Fibroblast of upper back skin (primary cell): ENCODE measurements at places on chromosomes 12 and 14.

DNA sequence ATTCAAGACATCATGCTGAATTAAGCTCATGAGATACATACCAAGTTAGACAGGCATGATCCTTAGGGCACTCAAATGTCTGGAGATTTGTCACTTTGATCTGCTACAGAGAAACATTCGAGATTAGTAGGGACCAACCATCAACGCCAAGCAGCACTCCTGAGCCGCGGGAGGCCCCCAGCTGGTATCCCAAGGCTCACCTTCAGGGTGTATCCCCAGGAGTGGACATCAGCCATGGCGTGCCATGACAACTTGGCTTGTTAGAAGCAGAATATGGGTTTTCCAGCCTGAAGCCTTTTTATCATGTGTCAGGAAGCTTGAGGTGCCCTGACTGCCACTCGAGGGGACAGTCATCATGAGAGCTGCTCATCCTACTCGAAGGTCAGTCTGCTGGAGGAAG lies 39.1 kb upstream of the GPHB5 start:
- no peak for DNase-seq

- no peak for DNase-seq
Measured at GRCh38 chr12:12693111-12693671, 2.8 kb downstream of the GPR19 start.

DNA sequence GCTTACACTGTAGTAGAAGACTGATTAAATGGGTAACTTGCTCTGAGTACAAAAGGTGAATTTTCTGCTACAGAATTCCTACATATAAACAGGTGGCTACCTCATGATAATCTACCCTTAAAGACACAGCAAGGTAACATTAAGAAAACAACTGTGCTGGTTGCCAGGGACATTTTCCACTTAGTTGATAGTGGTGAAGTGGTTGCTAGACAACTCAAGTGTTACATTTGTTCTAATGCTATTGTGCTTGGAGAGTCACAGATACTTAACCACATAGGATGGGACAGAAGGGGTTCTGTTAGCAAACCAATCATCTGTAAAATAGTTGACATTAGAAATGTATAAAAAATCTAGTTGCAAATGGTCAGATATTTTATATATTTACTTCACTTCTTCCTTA lies 870.3 kb upstream of the SEL1L start:
- no peak for DNase-seq

DNA sequence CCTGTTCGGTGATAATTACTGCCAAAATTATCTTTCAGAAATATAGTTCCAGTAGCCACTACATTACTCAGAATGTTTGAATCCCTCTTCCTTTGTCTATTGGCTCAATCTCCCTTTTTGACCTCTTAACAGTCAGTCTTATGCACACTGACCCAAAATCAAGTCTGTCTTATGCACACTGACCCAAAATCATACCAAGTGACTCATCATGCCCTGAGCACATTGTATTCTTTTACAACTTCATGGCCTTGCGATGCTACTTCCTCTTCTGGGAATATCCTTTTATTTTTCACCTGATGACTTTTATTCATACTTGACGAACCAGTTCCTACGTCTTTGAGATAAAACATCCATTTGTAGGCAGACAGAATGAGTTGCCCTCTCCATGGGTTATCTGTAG lies 182.3 kb downstream of the NPAS3 start:
- no peak for DNase-seq

GRCh38 chr12:27534060-27534764 lies 10.2 kb downstream of the PPFIBP1 start:
- no peak for DNase-seq

DNA sequence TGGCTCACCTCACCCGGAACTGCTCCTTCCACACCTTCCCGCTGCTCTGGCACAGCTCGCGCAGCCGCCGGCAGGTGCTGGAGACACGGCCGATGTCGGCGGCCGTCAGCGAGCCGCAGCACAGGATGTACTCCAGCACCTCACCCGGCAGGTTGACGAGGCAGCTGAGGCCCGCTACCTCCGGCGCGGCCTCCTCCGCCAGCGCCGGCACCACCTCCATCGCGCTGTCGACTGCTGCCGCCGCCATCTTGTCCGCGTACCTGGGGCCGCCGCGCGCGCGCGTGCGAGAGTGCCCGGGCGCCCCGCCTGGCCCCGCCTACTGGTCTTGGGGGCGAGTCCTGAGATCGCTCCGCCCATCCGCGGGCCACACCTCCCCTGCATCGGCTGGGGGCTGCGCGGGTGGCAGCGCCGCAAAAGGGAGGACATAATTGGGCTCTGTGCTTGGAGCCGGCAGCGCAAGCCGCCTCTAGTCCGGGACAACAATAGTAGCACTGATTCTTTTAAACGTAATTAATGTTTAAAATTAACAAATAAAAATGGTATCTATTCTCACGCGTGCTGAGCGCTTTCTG lies at the start of gene FBXO21:
Gene FBXO21, minus strand, starts transcription at position 261 of the 572 bp plus-strand sequence. Its CDS starts 14 bp downstream, at position 247.
- peak; percentile 81 for DNase-seq

DNA sequence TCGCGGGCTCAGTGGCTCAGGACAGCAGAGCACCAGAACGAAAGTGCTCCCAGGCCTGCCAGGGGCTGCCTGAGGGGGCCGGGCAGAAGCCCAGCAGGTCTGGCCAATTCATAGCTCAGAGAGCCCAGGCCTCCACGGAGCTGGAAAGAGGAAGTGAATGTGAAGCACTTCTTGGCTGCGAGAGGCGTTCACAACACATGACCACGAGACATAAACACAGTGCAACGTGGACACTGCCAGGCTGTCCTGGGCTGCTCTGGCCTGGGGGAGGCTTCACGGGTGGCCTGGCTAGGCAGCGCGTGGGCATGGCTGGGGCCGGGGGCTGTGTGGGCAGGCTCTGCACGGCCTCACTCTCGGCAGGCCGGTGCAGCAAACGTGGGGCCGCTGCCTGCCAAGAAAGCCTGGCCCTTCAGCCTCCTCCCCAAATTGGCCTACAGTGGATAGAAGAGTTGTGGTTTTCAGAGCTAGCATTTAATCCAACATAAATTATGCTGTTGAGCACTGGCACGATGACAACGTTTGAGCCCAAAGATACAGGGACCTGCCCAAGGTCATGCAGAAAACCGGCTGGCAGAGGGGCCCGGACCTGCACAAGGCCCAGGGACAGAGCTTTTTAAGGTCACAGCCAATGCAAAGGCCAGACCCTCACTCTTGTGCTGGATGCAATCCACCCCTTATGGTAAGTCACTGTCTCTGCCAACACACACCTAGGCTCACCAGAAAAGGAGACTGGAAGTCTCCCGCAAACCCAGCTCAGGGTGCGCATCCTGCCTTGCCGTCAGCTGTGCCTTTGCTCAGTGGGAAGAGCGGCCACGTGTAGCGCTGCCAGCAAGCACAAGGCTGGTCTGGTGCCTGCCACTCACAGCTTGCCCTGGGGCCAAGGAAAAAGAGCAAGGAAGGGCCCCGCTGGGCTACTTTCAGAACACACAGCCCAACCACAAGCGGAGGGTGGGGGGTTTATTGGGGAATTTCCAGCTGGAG lies 8.6 kb downstream of the SLC25A29 start:
- peak; percentile 36 for DNase-seq

GRCh38 chr12:46886541-46887041 lies 60.8 kb upstream of the SLC38A4 start:
- peak; percentile 94 for DNase-seq

- no peak for DNase-seq
Measured at GRCh38 chr12:49422114-49422513, 54.9 kb downstream of the SPATS2 start.

DNA sequence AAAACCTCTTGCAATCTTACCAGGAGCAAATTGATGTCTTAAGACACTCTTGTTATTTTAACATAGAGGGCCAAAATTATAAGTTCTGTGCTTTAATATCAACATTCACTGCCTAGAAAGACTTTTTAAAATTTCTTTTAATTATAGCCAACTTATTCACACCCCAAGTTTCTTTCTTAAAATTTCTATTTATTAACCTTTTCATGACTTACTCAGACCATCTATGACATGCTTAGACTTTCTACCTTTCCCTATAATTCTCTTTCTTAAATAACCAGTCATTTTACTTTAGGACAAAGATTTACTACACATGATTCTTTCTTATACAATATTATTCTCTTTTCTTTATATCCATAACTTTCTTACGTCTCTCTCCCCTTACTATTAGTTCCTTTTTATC lies 220.4 kb downstream of the NUBPL start:
- no peak for DNase-seq

DNA sequence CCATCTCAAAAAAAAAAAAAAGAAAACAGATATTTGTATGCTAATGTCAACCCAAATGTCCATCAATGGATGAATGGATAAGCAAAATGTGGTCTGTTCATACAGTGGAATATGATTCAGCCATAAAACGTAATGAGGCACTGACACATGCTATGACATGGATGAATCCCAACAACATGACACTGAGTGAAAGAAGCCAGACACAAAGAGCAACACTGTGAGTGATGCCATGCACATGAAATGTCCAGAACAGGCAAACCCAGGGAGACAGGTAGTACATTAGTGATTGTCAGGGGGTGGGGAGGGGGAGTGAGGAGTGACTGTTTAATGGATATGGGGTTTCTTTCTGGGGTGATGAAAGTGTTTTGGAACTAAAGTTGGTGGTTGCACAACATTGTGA lies 50.2 kb downstream of the ARL6IP4 start:
- no peak for DNase-seq

- no peak for DNase-seq
Measured at GRCh38 chr12:1974812-1975211, 29.4 kb downstream of the DCP1B start.
